AG09319 (cell line): ENCODE measurements at places on chromosomes 13 and 19.

DNA sequence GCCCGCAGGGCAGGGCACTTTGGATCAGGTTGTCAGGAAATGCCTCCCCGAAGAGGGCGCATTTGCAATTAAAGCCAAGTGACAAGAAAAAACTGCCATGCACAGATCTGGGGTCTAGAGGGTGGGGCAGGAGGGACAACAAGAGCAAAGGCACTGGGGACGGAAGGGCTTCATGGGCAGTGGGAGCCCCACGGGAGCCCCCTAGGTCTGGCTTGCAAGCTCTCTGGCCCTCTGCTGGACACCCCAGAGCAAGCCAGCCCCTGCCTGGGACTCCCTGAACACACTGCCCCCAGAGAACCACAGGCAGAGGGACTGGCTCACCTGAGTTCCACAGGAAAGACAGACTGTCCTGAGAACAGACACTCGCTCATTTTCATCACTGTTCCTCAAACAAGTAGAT, 30.2 kb upstream of the C19orf12 start:
- no peak for DNase-seq

DNA sequence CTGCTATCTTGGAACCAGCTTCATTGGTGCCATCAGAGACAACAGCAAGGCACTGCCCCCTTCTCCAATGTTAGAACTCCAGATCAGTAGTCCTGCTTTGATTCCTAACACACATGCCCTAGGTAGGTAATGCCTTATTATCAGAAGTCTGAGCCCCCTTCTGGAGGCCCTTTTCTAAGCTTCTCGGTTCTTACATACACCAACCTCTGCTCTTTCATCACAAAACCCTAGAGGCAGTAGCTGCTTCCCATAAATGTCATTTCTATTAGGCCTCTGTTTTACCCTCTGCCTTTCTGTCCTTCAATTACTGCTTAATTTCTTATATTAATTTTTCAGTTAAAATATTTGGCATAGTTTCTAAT, 65.3 kb upstream of the KLHL1 start:
- no peak for DNase-seq

- DNase-seq: peak; percentile 39
Observed at GRCh38 chr19:12778017-12778904, 2.9 kb upstream of the HOOK2 start.

GRCh38 chr19:802498-803098, 5.3 kb downstream of the PTBP1 start:
- DNase-seq: no peak

- no peak for DNase-seq
Observed at GRCh38 chr13:48686636-48687210, 33.0 kb downstream of the CYSLTR2 start.

DNA sequence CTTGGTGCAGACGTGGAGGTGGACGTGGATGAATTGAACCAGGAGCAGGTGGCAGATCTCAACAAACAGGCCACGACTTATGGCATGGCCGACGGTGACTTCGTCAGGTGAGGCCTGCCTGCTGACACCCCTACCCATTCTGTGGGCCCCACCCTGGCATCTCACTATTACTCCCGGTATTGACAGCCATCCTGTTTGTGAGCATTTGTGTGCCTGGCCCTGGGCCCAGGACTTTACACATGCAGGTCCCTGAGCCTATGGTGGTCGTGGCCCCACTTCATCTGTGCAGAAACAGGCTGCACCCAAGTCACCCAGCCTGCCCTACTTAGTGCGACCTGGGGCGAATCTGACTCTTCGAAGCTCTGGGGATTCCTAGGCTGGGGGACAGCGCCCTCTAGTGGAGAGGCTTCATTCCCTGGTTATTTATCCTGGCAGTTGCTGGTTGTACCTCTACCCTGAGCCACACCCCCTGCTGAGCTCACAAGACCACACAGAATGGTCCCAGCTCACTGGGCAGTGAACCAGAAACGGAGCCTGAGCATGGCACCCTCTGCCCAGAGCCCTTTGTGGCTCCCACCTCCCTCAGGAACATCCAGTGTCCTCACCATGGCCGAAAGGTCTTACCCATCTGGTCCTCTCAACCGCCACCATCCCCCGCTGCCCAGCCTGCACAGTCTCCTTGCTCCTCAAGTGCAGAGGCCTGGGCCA, 16.9 kb downstream of the ZNF296 start:
- DNase-seq: peak; percentile 24

GRCh38 chr13:44760434-44760833, 184.3 kb upstream of the TSC22D1 start:
- DNase-seq: no peak

DNA sequence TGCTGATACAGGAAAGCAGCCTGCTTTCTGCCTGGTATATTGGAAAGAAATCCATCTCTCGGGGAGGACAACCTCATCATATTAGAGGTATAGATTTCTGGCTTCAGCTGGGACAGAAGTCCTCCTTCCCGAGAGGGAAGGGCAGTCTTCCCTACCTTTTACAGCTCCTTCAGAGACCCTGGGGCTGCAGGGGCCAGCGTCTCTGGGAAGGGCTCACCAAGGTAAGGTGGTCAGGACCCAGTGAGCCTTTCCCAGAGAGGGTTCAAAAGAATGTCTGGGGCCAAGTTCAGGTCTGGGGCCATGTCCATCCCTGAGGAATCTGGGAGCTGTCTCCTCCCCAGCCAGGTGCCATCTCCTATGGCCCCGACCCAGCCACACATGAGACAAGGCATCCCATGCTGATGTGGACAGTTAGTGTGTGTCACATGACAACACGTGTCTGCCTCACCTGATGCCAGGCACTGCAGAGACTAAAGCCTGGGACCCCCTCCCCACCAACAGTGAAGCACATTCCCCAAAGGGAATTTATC, 136.4 kb downstream of the URI1 start:
- DNase-seq: no peak

GRCh38 chr13:102798581-102799425, at the start of the genes BIVM and POGLUT2:
Gene BIVM, plus strand, starts transcription at chr13:102799119. Its CDS starts 8,149 bp downstream, at chr13:102807268.
Gene POGLUT2, minus strand, starts transcription at chr13:102798976. Its CDS starts 306 bp downstream, at chr13:102798670.
- peak; percentile 74 for DNase-seq

- DNase-seq: no peak
Observed at GRCh38 chr13:67651908-67652465, 421.9 kb upstream of the PCDH9 start.

- DNase-seq: no peak
Observed at GRCh38 chr19:15628236-15629002, 12.3 kb upstream of the CYP4F3 start.

DNA sequence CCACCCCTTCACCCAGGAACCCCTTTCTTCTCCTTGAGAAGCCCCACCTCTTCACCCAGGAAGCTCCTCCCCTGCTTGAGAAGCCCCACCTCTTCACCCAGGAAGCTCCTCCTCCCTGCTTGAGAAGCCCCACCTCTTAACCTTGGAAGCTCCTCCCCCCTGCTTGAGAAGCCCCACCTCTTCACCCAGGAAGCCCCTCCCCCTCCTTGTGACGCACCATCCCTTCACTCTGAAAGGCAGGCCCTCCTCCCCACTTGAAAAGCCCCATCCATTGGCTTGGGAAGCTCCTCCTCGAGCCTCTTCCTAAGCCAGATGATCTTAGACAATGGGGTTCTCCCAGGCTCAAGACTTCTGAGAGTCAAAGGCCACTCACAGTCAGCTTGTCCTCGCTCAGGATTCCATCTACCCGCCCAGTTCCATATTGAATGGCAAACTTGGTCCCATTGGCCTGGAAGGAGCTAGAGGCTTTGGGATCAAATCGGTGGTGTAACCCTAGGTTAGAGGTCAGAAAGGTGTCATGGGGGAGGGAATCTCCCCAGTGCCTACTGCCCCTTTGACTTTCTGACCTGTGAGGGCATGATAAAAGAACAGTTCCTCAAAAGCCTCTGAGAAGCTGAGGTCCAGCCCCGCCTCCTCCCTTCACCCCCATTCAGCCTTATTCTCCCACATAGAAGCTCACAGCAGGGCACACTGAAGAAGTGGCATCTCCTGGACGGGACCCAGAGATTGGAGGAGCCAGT, 4.0 kb downstream of the NAPSA start:
- no peak for DNase-seq

- no peak for DNase-seq
Observed at GRCh38 chr13:41122838-41123237, 9.8 kb downstream of the KBTBD6 start.

DNA sequence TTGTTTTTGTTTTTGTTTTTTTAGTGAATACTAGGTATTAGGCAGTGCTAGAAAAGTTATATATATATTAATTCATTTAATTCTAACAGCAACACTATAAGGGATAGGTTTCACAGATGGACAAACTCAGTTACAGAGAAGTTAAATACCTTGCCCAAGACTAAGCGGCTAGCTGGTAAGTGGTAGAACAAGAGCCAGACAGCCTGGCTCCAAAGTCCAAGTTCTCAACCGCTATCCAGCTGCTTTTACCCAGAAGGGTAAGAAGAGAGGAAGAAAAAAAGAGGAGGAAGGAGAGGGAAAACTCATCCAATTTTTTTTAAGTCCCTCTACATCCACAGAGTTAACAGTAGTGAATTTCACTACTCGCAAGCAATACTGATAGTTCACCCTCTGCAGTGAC, 217.0 kb downstream of the SPRY2 start:
- DNase-seq: no peak

- DNase-seq: no peak
Observed at GRCh38 chr13:112859817-112860190, 109.2 kb upstream of the MCF2L start.

GRCh38 chr13:113816946-113817859, 46.7 kb downstream of the GAS6 start:
- DNase-seq: no peak

DNA sequence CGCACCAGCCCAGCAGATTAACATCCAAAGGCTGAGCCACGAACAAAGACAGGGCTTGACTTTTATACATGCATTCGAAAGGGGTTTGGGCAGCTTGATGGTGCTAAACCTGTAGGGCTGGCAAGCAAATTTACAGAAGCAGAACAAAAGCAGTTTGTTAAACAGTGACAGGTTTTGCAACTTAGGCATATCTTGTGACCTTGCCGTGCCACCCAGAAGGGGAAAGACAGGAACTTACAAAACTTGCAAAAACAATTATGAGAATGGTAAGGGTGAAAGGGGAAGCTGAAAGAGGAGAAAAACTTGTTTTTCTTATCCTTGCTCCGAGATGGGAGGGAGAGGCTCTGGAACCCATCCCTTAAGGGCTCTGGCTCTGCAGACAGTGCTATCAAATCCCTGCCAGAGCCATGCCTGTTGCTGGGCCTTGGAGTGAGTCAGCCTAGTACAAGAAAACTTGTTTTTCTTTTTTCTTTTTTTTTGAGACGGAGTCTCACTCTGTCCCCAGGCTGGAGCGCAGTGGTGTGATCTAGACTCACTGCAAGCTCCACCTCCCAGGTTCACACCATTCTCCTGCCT, 1325.2 kb upstream of the PRR20A start:
- no peak for DNase-seq

- no peak for DNase-seq
Observed at GRCh38 chr19:47509973-47510372, 4.9 kb downstream of the NAPA start.

DNA sequence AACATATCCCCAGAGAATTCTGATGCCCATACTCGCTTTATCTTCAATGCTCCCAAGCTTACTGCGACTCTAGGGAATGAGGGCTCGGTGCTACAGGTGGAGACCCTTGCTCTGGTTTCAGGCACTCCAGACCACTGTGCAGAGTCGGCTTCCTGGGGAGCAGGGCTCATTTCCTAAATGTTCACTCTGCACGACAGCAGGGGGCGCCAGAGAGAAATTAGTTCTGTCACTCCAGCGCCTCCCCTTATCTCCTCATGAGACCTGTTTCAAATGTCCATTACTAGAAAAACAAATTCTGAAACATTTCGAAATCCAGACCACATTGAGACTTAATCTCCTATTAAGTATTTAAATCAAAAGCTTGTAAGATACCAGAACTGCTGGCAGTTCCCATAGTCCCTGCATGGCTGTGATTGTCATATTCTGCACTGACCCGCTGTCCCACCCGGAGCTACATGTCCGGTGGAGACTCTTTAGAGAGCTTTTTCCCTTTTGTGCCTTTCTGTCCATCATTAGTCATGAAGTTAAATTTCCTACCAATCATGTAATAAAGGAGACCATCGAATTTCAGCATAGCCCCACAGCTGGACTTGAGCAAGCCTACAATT, 22.4 kb downstream of the EPSTI1 start:
- DNase-seq: peak; percentile 44

- DNase-seq: peak; percentile 27
Observed at GRCh38 chr13:101757446-101758039, 305.1 kb downstream of the ITGBL1 start.

DNA sequence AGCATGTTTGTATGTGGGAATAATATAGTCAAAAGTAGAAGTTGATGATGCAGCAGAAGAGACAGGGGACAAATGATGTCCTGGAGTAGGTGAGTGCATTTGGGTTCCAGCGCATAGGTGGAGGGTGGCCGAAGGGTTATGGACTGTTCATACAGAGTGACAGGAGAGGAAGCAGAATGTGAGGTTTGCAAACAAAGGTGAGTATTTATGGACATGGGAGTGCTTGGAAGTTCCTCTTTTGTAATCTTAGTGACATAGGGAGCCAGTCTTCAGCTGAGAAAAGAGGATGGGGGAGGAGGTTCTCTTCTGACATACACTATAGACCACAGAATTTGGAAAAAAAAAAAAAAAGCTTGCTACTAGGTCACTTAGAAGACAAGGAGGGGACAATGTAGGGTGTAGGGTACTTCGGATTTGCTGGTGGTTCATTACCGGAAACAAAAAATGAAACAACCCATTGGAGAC, 331.6 kb downstream of the DLEU7 start:
- no peak for DNase-seq

DNA sequence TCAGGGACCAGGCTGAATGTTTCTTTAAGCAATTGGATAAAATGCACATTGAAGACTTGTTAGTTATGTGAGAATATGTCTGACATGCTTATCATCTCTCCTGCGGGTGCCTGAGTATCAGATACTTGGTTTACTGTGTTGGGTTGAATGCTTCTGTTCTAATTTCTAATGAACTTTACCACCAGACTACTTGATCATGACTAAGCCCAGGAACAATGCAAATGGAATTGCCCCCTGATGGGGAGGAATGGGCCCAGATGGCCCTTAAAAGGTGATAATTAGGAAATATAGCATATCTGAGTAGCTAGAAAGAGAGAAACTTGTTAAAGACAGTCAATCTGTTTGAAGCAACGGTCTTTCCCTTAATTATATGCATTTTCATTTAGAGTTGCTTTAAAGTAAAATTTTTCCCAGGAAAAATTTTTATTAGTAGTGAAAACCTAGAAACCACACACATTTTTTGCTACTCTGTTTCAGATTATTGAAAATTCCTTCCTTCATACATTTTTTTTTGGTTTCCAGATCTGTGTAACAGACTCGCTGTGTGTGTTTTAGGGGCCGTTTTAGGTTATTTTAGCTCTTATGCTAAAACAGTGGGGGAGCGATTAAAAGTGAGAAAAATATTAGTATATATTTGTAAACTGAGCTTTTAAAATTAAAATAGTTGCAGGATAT, 186.6 kb downstream of the TM9SF2 start:
- no peak for DNase-seq

DNA sequence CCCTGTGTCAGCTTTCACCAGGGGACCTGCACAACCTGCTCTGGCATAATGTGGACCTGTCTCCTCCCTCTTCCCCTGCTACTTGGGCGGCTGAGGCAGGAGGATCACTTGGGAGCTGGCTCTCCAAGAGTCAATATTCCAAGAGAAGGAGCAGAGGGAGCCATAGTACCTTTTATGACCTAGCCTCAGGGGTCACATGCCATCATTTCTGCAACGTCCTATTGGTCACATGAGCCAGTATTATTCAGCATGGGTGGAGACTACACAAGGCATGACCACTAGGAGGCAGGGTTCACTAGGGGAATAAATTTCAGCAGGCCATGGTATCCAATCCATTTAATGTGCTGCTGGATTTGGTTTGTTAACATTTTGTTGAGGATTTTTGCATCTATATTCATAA, 12.0 kb upstream of the SHFL start:
- DNase-seq: no peak
